NCI-H187 treated with DMSO at 0.1 percent for 48 hours (cell line): ENCODE measurements at places on chromosomes 2 and 18.

DNA sequence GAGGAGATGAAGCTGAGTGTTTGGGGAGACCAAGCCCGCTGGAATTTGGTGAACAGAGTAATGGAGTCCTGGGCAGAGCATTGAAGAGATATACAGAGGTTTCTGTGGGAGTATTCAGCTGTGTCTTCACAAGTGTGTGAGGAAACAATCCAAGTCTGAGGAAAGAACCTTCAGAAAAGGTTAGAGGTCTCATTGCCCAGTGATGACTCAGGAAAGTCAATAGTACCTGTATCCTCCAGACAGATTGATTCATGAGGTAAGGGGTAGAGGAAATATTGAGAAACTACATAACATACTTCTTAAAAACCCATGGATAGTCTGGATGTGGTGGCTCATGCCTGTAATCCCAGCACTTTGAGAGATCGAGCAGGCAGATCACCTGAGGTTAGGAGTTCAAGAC is 392.3 kb downstream of the GALNT13 start:
- DNase-seq = no peak

- no peak for DNase-seq
Observed at GRCh38 chr18:51017140-51017879, 12.7 kb upstream of the SMAD4 start.

DNA sequence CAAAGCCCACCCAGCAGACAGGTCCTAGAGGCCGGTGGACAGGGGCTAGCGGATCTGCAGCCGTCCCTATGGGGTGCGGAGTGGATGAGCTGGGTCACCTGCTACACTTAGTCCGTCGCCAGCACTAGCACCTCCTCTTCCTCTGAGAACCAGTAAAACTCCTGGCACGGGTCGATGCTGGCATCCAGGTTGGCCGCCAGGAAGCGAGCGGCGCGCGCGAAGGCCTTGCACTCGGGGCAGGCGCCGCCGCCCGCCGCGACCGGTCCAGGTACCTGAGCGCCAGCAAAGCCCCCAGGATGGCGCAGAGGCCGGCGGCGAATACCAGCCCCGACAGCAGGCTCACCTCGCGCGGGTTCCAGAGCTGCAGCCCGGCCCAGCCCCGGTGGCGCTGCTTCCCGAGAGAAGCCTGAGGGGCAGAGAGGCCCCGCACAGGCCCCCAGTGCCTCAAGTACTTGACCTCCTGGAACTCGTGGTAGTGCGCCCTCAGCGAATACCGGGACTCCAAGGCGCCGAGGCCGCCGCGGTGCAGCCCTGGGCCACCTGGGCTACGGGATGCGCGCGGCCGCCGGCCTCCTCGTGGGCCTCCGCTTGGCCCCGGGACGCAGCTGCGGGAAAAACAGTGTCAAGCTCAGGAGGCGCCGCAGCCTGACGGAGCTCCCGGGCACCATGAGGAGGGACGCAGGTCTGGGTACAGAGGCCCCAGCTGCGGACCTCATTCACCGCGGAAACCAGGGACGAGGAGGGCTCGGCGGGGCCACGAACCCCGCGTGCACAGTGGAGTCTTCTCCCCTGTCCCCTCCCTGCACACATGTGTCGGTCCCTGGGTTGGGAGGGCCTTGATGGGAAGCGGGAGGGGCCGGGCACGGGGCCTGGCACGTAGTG is 27.5 kb upstream of the ALPP start:
- no peak for DNase-seq

DNA sequence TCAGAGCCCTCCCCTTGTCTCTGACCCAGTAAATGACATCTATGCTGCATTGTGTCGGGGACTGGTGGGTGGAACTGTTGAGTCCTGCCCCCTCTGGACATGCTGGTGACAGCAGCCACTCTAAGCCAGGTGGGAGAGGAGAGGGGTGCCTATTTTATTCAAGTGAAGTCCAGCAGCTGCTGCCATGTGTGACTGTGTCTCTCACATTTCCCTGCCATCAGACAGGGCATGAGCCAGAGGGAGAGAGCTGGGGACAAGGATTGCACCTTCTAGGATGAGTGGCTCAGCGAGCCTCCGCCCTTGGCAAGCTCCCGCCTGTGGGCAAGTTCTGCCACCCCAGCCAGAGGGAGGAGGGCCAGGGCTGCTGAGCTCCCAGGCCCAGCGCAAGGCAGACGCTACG is 13.7 kb downstream of the NGEF start:
- no peak for DNase-seq

- no peak for DNase-seq
Observed at GRCh38 chr2:72023678-72024390, 123.8 kb downstream of the CYP26B1 start.

DNA sequence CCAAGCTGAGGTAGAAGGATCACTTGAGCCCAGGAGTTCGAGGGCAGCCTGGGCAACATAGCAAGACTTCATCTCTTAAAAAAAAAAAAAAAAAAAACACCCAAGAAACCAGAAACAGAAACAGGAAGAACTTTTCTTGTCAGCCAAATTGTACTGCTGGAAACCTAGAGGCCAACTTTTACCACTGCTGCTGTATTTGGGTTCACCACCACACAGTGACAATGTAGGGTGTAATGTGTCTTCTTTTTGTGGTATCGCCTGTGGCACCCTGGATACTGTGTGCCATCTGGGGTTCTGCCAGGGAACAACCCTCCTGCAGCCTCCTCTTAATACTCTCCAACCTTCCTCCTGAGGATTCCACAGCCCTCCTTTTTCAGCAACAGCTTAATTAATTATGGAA is 72.6 kb downstream of the STK39 start:
- no peak for DNase-seq

GRCh38 chr2:5140347-5140746 is 551.8 kb upstream of the SOX11 start:
- DNase-seq = no peak

GRCh38 chr2:54568876-54569321 is 112.8 kb downstream of the SPTBN1 start:
- no peak for DNase-seq

DNA sequence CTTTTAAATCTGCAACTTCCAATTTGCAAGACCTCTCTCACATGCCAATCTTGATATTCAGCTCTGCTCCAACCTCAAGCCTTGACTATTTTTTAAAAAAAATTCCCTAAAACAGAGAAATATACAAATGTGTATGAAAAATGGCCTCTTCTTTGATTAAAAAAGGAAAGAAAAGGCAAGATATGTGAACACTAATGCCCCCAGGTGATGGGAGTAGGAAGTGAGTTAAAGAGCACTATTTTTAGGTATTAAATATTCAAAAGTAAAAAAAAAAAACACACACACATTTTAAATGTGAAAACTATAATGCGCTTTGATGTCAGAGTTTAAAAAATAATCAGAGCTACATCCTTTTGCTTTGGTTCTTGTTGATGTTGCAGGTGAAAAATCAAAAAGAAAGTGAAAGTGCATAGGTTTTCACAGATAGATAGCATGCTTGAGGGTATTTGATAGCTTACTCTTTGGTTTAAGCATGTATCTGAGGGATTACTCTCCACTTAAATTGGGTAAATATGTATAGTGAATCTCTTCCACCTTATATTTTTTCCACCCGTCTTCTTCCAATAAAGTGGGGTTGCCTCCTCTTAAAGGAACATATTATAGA is 406.0 kb upstream of the POU3F3 start:
- no peak for DNase-seq

- no peak for DNase-seq
Observed at GRCh38 chr18:44841221-44841620, 160.5 kb downstream of the SETBP1 start.

GRCh38 chr2:179106676-179107428 is 56.9 kb upstream of the CCDC141 start:
- DNase-seq = no peak

- no peak for DNase-seq
Observed at GRCh38 chr2:165627470-165627869, 158.0 kb downstream of the CSRNP3 start.

GRCh38 chr18:23438046-23438377 is 15.1 kb upstream of the RIOK3 start:
- DNase-seq = no peak

GRCh38 chr18:77132369-77133050 is at the start of gene MBP:
MBP (minus strand) TSS chr18:77132783; CDS start chr18:77105261, 27,522 bp downstream.
- DNase-seq = no peak

DNA sequence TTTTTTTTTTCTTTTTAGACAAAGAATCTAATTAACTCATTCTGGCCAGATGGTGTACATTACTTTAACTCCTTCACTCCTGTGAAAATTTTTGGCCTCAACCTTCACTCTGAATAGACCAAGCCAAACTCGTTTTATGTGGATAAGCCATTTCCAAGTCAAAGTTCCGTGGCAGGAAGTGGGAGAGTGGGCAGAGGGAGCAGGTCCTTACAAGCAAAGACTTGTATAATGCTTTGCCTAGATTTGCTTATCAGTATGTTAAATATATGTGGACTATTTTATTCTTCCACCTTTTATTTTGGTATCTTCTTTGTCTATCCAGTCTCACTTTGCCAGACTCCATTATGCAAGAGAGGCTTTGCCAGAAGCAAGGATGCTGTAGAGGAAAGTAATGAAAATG is 178.1 kb upstream of the TNP1 start:
- no peak for DNase-seq

GRCh38 chr2:52810460-52810859 is 957.1 kb upstream of the CHAC2 start:
- DNase-seq = no peak

DNA sequence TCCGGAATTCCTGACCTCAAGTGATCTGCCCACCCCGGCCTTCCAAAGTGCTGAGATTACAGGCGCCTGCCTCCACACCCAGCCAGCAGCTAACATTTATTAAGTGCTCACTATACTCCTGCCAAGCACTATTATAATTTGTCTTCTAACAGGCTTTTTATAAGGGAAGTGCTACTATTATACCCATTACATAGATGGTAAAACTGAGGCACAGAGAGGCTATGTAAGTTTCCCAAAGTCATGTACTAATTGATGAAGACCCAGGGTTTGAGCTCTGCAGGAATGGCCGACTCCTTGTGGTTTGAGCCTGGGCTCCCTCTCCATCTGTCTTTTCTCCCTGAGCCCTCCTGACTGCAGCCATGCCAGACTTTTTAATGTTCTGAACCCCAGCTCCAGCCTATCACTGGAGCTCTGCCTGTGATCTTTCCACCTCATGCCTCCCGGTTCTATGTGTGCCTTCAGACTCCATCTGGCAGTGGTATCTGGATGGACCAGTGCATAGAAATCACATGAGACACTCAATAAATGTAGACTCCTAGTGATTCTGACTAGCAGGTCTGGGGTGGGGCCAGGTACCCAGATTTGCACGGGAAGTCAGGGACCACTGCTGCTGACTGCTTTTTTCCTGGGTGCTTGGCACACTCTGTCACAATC is 197.1 kb downstream of the NEDD4L start:
- DNase-seq = no peak

GRCh38 chr18:80176334-80177073 is 67.4 kb downstream of the ADNP2 start:
- DNase-seq = no peak
